ENCODE measurements at places on chromosomes 2 and 18.

- no peak for DNase-seq
Measured at GRCh38 chr2:151042964-151043363, 218.7 kb downstream of the RBM43 start.

DNA sequence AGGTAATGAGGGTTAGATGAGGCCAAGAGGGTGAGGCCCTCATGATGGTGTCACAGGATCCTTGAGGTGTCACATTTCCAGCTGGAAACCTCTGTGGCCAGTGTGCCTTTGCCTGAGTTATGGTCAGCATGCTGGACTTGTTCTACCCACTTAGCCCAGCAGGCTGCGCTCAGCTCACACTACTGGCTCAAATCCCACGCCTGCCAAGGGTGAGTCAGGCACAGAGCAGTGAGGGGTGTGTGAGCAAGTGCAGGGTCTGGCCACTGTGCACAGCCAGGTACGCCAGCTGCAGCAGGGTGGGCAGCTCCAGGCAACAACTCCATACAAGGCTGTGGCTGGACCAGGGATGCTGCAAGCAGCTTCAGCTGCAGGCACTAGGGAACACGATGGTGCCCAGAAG, 616.6 kb upstream of the FSHR start:
- no peak for DNase-seq

- DNase-seq, result peak; percentile 8
Measured at GRCh38 chr2:164145093-164145987, 409.5 kb upstream of the FIGN start.

DNA sequence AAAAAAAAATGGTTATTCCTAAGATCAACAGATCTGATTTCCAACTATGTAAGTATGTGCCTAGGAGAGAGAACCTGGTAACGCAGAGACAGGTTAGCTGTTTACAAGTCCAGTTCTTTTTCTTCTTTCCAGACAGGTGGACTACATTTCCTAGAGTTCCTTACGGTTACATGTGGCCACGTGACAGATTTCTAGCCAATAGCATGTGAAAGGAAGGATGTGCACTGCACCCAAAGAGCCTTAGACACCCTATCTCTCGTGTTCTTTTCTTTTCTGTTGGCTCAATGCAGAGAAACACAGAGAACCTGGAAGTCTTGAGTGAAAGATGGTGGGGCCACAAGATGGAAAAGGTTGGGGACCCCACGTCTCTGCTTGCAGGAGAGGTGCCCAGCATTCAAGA, 375.9 kb downstream of the TNS1 start:
- no peak for DNase-seq

DNA sequence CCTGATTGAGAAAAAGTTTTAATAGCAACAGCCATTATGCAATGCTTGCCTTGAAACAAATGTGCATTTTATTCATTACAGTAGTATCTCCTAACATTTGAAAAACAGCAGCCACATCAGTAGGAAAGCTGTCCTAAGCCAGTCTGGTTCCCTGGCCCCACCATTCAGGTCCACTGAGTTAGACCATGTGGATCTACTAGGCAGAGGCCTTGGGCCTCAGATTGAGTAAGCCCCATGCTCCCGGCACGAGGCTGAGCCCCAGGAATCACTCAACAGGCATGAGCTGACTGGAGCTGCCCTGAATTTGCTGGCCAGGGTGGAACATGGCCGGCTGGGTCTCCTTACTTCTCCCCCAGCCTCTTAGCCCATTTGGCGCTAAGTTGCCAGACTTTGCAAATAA, 103.4 kb downstream of the ZFP36L2 start:
- DNase-seq, result no peak

DNA sequence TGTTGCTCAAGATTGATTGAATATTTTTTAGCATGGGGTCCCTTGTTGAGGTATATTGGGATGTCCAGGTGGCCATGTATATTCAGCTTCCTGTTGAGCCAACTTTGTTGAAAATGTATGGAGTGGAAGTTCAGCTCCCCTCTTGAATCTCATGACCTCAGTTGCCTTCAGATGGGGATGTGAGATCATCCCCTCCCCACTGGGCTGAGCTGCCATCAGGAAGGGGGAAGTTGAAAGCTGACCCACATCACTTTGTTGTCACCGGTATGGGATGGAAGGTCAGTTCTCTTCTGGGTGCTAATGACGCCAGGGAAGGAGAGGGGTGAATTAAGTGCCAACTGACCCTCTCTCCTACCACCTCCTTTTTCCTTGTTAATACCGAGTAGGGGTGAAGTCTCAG, 33.9 kb downstream of the ACOXL start:
- no peak for DNase-seq

DNA sequence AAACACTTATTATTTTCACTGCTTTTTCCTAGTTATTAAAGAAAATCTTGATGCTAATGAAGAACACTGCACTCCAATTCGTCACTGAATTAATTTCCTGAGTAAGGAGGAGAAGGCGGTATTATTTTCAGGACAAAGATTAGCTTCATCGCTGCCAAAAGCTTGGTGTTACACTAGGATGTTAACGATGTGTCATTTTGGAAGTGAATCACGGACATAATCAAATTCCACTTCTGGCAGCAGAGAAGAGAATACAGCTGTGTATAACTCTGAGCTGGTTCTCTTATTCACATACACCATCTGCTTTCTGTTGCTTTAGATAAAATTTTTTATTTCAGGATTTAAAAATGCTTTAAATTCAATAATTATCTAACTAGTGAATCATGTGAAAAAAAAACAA, 74.1 kb downstream of the SCG2 start:
- peak; percentile 77 for DNase-seq

DNA sequence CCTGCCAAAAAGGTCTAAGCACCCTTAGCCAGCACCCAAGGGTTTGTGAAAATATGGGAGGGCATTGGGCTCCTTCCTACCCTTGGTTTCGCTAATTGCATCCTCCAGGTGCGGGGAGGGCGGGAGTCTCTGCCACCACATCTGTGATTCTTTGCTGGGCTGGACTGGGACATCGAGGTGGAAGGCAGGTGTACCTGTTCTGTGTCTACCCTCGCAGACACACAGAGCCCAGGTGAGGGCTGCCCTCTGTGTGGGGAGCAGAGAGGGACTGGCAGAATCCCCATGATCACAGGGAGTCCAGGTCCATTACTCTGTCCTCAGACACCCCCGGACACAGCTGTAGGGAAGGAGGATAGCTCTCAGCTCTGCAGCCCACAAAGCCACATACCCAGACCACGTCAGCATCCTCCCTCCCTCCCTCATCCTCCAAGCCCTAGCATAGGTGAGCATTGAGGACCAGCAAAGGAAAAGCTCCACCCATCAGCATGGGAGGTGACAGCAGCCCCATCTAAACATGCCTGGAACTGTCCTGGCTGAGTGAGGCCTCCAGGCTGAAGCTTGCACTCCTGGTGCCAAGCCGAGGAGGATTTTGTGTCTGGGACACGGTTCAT, 49.8 kb downstream of the PLB1 start:
- DNase-seq, result no peak

- DNase-seq, result no peak
Measured at GRCh38 chr2:171267855-171268629, 107.3 kb upstream of the TLK1 start.

DNA sequence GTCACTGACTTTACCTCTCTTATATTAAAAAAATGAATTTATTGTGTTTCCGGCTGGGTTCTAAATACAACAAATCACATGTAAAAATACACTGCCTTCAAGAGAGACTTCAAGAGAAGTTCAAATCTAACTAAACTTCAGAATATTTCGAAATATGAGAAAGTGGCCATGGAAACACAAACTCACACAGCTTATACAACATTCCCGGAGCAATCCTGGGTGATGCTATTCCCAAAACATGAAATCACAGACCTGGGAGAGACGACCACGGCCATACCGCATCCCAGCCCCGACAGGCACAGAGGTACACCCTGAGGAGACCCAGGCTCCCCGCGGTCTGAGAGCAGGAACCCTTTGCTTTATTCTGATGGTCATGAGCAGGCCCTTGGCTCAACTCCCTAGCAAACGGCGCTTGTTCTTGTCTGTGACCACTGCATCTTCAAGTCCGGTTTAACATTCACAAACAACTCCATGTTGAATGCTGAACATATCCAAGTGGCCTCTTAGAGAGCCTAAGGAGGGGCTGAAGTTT, 185.4 kb upstream of the REV1 start:
- no peak for DNase-seq

DNA sequence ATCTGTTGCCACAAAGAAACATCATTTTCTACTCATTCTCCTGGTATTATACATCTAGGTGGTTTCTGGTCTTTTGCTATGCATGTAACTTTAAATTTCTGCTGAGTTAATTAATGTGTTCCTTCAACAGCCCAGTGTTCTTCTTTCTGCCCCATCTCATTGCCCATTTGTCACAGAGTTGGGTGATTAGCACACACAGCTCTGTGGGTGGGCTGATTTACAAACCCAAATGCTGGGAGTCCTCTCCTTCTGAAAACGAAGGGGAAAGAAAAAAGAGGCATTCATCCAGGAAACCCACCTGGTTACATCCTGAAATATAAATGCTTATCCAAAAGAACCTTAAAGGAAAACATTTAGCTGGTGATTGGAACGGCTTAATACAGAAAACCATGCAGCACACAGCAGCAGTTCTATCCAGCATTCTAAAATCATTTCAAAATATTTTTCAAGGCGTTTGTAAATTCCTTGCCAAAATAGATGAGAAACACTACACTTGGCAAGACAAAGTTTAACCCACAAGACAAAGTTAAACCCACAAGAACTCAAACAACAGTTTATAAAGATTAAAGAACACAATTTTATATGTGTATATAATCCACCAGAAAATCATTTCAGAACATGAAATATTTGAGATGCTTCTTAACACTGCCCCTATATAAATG, 177.9 kb downstream of the ANTXR1 start:
- peak; percentile 57 for DNase-seq

- no peak for DNase-seq
Measured at GRCh38 chr2:1683297-1683696, 61.0 kb downstream of the PXDN start.

GRCh38 chr2:217827430-217828201, 175.2 kb downstream of the TNS1 start:
- no peak for DNase-seq

GRCh38 chr2:66438891-66439811, 4.2 kb downstream of the MEIS1 start:
- peak; percentile 41 for DNase-seq

GRCh38 chr2:103818176-103818575, 1035.7 kb upstream of the POU3F3 start:
- DNase-seq, result no peak

DNA sequence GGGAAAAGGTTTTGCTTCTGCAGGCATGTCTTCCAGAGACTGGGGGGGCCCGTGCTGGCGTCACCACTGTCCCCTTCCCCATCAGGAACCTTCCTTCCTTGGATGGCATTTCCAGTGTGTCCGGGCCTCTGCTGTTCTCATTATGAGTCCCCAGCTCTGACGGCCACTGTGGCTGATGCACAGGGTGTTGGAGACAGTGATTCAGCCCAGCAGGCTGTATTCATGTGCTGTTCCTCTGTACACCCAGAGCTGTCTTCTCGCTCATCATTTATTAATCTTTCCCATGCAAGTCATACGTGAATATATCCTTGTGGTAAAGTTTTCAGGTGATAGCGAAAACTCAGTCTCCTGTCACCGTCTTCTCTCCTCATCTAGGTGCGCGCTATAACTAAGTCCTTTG, 57.7 kb downstream of the ASAP2 start:
- DNase-seq, result no peak

- no peak for DNase-seq
Measured at GRCh38 chr2:38224821-38225437, 149.0 kb upstream of the CYP1B1 start.

DNA sequence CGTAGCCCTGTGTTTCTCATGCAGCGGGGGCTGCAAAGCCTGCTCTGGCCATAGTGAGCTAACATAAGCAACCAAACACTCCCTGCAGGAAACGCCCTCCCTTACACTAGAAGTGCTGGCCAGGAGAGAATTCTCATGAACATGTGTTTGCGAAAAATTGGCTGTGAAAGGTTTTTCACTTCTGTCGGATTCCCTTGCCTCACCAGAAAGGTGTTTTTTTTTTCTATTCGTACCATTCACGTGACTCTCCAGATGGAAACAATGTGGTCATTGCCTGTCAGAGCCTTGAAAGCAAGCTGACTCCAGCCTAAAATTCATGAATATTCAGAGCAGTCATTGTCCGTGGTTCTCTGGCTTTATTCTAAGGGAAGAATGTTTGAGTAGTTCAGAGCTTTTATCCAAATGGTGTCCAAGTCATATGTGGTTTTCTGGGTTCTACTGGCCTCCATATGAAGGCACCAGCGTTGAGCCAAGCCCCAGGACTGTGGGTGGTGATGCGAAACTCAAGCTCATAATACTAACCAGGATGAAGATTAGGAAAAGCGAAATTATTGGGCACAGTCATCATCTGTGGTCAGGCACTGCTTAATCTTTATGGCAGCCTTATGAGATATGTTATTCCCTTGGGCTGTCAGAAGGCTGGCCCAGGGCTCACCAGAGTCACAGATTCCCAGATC, 236.4 kb downstream of the ALPK2 start:
- DNase-seq, result peak; percentile 64

DNA sequence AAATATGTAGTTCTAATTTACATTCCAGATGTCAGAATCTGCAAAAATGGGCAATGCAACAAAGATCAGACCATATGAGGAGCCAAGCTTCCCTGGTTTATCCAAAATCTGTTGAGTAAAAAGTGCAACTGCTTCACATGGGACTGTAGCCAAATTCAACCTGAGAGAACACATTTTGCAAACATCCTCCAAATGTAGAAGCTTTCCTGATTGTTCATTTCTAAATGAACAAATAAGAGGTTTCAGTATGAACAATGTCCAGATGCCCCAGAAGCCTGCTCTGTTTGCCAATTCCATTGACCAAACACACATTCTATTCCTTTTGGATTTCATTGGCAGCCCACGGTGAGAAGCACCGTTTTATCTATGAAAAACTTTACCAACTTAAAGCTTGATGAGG, 117.9 kb upstream of the OSR1 start:
- no peak for DNase-seq

DNA sequence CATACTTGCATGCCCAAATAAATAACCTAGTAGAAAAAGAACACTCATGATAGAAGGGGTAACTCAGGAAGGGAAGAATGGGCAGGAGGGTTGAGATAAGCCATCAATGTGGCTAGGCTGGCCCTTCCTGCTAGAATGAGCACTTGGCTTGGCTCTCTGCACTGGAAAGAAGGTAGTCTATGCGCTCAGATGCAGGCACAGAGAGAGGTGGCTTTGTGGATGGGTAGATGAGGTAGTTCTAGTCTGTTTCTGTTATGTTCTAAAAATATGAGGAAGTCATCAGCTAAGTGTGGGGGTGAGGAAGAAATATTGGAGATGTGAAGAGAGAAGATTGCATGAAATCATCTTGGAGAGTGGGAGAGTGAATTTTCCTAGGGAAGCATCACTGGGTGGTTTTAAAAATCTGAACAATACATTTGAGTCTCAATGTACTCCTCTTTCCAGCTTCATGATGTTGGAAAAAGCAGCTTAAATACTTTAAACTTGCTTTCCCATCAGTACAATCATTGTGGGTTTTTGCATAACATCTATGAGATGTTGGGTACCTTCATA, 357.1 kb downstream of the CNTNAP5 start:
- no peak for DNase-seq

GRCh38 chr2:64311948-64312621, 141.9 kb upstream of the LGALSL start:
- peak; percentile 96 for DNase-seq

Data from cardiac fibroblast (primary cell).